Activated CD4-positive, CD25-positive, alpha-beta regulatory T cell treated with anti-CD3 and anti-CD28 coated beads, Interleukin-2, amount 50 U/mL, for 72 hours (primary cell): ENCODE measurements at places on chromosomes 1 and 21.

DNA sequence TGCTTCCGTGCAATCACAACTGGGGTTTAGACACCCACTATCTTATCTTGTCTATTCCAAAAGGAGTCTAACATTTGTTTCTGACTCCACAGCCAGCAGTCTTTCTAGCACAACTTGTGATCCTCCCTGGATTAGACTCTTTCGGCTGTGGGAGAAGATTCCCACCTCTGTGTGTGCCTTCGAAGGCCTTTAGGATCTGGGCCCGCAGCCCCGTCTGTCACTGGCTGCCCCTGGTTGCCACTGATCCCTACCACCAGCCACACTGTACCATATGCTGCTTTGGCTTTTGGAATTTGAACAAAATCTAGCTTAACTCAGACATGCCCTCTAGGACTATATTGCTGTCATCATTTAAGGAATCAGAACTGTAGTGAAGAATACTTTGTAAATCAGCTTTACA lies 18.0 kb downstream of the NTPCR start:
- no peak for DNase-seq

DNA sequence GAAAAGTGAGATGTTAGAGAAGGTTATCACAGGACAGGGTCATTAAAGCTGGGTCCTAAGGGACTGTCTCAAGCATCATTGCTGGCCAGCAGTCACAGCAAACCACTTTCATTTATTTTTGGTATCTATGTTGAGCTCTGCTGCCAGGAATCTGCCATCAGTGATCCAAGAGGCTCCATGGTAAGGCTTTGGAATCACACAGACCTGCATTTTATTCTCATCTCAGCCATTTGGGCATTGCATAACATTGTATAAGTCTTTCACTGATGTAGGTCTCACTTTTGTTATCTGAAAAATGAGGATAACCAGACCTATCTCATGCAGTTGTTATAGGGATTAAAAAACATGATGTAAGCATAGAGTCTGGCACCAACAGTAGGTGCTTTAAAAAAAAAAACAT lies 77.5 kb downstream of the OMA1 start:
- DNase-seq, result no peak

- DNase-seq, result no peak
Measured at GRCh38 chr21:8994640-8995511, 1526.5 kb upstream of the TPTE start.

DNA sequence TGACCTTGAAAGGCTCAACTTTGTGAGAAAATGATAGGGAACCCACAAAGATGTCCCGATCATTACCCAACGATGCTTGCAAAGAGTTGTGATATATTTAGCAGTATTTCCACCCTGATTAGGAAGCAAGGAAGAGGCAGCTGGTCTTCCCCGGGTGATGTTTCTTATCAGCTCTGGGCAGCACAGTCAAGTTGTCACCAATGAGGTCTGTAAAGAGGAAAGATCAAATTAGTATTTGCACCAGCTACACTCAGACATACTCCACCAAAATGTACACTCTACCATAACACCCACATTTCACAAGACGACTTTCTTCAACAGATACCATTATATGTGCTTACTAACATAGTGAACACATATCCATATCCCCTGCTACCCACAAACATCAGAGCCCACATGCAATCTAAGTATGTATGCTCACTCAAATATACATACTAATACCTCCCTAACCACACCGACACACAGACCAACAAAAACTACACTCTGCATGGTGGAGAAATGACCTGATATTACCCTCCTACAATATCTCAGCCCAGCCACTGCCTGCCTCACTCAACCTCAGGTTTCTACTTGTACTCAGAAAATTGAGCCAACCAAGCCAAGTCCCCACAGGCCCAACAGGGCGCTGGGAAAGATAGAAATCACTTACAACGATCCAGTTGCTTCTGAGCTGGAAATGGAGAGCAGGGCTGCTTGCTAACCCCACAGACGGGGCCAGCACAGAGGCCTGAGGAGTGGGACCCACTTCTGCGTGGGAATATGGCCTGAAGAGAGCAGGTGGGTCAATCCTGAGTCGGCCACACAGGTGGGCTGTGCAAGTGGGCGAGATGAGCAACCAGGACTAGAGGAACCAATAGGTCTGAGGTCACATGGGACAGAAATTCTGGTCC lies 4.6 kb upstream of the BTG2 start:
- DNase-seq, result no peak

DNA sequence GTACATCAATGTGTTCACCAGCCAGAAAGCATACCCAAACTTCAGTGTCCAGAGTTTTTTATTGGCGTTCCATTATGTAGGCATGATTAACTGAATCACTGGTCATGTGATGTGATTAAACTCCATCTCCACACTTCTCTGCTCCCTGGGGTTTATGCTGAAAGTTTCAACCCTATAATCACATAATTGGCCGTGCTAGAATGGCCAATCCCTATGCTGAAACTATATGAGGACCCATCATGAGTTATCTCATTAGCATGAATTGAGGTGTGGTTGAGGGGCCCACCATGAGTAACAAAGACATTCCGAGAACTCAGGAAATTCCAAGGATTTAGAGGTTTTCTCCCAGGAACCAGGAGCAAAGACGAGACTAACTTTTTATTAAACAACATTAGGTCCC lies 31.8 kb upstream of the FBXO28 start:
- no peak for DNase-seq
